ENCODE measurements at places on chromosomes 1 and 21.

- DNase-seq = no peak
Measured at GRCh38 chr1:244054924-244055263, 3.8 kb downstream of the ZBTB18 start.

GRCh38 chr1:245444945-245445344 lies 290.2 kb downstream of the KIF26B start:
- no peak for DNase-seq

DNA sequence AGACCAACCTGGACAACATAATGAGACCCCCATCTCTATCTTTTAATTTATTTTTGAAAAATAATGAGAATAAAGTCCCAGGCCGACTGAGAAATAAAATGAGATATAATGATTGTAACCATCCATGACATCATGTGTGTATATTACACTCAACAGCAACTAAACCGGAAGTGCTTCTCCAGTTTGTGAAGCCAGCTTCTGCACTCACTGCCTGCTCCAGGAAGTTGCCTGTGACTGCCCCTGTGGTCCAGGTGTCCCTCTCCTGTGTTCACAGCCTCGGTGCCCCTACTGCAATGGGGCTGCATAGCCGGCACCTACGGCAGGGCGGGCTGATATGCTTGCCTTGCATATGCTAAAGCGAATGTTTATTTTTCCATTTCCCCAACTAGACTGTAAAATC lies 68.3 kb downstream of the SSBP3 start:
- no peak for DNase-seq

DNA sequence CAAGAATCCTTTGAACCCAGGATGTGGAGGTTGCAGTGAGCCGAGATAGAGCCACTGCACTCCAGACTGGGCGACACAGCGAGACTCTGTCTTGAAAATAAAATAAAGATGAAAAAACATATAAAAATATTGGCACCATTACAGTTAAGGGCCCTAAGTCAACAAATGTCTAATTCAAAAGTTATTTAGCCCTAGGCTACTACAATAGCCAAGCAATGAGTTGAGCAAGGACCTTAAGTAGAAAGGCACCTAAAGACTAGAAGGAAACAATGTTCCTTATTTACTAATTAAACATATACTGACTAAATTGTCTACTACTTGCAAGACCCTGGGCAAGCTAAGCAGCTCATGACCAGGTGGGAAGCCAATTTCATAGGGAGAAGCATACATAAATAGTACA lies 4.1 kb downstream of the PIK3R3 start:
- no peak for DNase-seq

GRCh38 chr21:35394634-35395369 lies 345.7 kb upstream of the RUNX1 start:
- peak; percentile 56 for DNase-seq

GRCh38 chr1:181135437-181135731 lies 46.9 kb downstream of the IER5 start:
- peak; percentile 50 for DNase-seq

DNA sequence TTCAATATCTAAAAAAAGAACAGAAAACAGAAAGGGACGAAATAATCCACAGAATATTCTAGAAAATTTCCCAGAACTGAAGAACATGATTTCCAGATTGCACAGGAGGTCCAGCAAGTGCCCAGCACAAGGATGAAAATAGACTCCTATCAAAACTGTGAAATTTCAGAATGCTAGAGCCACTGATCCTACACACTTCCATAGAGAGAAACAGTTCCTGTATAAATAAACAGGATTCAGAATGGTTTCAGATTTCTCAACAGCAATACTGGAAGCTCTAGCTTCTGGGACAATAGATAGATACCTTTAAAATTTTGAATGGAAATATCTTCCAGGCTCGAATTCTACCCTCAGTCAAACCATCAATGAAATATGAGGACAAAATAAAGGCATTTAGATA lies 4.6 kb downstream of the TARBP1 start:
- DNase-seq = no peak

GRCh38 chr1:176811511-176812288 lies 348.7 kb downstream of the PAPPA2 start:
- DNase-seq = no peak

DNA sequence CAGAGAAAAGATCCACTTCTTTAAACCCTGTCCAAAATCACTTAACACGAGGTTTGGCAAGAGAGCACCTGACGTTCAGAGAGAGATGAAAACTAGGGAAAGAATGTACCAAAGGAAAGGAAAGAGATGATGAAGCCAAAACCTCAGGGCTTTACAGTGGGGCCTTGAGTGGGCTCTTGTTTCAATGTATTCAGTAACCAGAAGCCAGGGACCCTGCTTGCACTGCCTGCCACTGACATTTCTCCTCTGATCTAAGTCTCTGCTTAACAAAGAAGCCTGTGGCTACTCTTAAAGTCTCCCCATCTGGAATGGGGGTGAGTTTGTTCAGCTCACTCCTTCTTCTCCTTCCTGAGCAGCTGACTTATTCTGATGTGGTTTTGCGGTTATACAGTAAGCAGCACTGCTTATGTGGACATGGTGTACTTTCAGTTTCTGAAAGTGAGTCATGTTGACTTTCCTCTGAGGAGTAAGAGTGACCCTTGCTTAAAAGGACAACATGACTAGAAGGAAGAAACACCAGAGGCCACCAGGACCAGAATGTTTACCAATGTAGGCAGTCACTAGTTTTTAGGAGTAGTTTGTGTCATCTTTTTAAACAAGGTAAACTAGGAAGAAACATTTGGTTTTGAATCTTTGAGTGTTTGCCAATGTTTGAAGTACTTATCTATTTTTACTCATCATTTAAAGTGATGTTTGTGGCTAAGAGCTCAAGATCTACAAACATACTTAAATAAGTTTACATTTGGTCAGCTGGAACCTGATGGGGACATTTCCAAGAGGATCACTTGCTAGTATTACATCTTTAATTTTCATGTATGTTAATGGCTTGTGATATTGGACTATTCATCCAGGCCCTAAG lies 87.4 kb downstream of the FASLG start:
- peak; percentile 97 for DNase-seq

DNA sequence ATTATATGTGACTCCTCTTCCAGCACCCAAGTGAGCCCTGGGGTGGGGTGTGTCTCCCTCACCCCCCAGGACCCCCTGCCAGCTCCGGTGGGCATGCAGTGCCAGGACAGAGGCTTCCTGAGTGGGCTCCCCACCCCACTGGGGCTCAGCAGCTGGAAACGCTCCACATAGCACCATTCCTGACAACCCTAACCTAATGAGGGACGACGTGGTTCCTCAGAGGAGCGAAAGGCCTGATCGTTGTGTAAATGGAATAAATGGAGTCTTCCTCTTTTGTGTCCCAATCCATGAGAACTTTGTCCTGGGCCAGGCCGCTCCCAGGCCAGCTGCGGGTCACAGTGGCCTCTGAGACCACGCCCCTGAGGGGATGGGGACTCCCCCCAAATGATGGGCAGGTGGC lies 1.8 kb upstream of the TSPEAR start:
- no peak for DNase-seq

Data from inflammatory macrophage treated with lipopolysaccharide for 4 hours (primary cell).